ENCODE measurements at places on chromosomes 11 and 22.

DNA sequence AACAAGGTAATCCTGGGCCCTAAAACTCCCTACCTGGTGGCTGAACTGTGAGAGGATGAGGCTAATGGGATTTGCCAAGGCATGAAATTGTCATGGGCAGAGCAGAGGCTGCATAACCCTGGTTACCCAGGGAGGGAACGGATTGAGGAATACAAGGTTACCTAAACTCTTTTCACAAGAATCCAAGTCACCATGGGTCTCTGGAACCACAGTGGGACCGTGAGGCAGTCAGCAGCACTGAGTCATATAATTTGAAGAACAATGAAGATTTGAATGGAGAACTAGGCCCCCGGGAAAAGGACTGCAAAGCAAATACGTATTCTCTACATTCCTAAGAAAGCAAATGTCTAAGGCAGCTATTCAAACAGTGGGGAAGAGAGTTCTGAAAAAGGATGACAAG, 19.8 kb downstream of the CAT start:
- no peak for DNase-seq

DNA sequence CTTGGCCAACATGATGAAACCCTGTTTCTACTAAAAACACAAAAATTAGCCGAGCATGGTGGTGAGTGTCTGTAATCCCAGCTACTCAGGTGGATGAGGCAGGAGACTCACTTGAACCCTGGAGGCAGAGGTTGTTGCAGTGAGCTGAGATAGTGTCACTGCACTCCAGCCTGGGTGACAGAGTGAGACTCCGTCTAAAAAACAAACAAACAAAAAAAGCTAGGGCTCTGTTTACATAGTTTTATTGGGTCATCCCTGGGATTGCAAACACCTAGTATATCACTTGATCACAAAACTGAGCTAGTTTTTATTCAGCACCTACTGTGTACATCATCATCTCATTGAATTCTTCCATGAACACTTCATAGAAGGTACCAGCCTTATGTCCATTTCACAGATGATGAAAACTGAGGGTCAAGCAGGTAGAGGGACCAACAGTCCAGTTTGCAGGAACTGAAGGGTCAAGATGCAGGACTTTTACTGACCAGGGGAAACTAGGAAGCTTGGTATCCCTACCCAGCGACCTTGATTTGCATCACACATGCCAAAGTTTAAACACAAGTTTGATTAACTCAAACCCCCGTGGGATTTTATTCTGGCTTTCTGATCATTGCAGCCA, 9.2 kb upstream of the MRTFA start:
- DNase-seq = no peak

- no peak for DNase-seq
Measured at GRCh38 chr11:119166368-119167076, 2.0 kb upstream of the NLRX1 start.

DNA sequence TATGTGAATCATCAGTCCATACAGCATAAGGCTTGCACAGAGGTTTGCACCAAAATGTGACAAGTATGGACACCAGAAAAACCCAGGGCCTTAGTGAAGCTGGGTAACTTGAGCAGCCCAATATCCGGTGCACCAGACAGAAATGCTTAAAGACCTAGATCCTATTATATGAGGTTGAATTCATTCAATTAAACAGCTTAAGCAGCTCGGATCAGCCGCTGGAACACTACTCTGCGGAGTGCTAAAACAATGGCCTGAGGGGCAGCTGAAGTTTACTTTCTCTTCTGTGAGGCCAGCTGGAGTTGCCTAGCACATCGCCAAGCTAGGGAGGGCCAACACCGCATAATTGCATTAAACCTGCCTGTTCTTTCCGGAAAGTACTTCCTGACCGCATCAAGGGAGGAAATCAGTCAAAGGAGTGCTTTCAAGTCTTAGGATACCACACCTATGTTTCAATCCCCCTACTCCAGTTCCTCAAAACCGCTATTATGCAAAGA, 17.0 kb upstream of the FAM181B start:
- DNase-seq = peak; percentile 26

DNA sequence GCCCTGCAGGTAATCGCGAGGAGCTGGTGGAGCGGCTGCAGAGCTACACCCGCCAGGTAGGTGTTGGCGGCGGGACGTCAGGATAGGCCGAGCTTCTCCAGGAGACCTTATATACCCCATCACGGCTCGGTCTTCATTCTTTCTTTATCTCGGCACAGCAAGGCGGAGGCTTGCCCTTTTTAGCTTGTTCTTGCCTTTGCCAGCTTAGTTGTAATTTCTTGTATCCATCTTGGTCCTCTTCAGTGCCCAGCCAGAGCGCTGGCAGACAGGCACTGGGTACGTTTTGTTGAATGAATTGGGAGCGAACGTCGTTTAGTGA, 459 bp downstream of the SF3B2 start:
- no peak for DNase-seq

GRCh38 chr11:30573951-30574350, 12.2 kb downstream of the MPPED2 start:
- DNase-seq = no peak

DNA sequence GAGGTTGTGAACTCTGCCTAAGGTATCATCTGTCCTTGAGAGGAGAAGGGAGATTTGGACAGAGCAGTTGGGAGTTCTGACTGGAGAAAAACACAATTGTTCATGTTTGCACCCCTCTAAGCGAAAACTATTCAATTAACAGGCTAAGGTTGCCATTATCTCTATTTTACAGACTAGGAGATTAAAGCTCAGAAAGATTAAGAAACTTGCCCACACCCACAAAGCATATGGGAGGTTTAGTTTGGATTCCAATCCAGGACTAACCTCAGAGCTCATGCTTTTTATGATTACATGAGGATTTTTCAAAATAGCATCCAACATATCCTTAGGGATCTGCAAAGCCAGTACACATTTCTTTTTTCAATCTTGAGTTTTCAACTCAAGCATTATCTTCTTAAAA, 22.0 kb downstream of the GAB2 start:
- DNase-seq = no peak

DNA sequence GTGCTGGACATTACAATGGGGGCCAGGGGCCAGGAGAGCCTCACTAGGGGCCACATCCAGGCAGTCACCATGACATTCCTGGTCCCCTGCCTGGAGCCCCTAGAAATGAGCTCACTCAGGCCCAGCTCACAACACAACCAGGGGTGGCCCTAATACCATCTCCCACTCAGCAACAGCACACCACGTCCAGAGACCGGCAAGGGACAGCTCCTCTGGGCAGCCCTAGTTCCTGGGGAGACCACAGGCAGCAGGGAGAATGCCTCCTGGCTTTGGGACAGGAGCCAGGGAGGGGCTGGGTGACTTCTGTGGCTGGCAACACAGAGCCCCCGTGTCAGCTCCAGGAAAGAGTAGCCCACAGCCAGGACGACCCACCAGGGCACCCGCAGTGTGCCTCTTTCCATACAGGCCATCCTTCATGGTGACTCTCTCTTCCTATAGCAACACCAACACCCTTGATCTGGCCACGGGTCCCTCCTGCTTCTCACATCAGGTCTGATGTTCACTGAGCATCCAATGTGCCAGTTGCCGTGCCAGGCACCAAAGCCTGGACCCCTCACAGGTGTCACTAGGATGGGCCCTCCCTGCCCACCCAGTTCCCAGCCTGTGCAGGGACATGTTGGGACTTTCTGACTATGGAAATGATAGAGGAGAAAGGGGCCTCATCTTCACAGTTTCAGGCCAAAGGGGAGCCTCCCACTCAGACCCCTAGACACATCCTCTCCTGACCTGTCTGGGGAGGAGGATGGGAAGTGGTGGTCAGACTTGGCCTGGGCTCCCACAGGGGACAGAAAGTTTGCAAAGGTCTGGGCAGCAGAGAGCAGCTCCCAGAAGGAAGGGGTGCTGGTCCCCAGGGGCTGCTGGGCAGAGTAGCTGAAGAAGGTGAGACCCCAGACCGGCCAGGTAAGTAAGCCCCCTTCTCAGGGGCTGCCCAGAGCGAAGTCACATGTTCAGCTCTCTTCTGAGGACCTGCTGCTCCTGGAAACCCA, 43.2 kb downstream of the IGLL5 start:
- DNase-seq = no peak

- no peak for DNase-seq
Measured at GRCh38 chr22:50074551-50075530, 10.4 kb downstream of the MLC1 start.

GRCh38 chr11:57303990-57304579, 20.7 kb downstream of the TNKS1BP1 start:
- DNase-seq = no peak

DNA sequence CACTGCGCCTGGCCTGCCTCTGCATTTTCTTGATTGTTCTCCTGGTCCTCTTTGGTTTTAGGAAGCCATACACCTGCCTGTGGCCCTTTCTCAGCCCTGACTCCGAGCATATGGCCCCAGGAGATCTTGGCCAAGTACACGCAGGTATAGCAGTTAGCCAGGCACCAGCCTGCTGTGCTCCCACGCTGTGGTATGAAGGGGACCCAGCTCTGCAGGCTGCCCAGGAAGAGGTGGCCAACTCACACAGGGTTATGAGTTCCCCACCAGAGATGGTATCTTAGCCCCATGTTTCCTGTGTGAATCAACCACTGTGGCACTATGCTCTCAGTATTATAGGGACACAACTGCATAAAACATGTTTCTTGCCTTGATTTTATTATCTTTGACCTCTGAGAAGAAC, 31.1 kb downstream of the SGSM3 start:
- DNase-seq = peak; percentile 68

DNA sequence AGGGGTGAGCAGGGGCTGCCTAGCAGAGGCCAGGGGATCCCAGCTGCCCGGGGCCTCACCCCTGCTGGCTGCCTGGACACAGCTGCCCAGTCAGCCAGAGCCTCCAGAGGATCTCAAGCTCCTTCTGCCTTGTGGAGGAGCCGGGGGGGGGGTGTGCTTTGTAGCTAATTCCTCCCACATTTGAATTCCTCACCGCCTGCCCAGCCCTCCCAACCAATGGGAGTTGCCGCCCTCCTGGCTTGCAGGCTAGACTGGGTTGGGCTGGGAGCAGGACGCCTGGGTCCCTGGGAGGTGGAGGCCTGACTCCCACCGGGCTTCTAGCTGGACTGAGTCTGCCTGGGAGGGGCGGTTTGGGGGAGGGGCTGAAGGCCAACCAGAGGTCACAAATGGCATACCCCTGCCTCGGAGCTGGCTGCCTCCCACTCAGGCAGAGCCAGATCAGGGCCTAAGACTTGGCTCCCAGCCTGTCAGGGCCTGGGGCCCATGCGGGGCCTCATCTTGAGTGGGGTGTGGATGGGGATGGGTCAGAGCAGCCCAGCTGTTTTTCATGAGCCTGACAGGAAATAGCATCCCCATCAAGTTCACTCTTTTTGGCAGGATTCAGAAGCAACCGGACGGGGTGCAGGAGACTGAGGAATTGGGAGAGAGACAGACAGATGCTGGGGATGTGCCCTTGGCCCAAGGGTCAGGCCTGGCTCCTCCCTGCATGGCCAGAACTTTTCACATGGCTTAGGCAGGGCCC, 29.2 kb upstream of the PDE2A start:
- no peak for DNase-seq

GRCh38 chr11:110152199-110152598, 59.0 kb downstream of the ZC3H12C start:
- no peak for DNase-seq

DNA sequence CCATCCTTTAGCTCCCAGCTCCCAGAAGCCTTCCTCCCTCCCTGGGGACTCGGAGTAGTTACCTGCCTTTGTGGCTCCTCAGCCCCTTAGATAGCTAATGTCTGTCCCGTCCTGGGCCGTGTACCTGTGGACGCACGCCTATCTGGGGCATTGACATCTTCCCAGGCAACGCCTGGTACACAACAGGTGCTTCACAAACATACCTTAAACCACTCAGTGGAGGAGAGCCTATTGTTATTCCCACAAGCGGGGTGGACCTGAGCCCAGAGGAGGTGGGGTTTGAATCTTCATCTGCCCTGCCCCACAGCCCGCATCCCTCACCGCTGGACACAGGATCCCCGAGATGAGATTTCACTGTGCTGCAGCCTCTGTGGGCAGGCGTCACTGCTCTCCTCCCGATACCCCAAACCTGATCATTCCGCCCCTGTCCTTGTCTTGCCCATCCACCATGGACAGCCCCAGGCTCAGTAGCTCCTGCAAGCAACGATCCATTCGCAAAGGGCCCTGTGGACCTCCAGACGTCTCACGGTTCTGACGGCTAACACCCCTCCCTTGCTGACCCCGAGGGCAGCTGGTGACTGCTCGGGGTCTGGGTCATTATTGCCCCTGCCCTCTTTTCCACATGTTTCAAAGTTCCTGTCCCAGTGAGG, 73.8 kb upstream of the SHISAL1 start:
- no peak for DNase-seq

- DNase-seq = no peak
Measured at GRCh38 chr11:48193876-48194275, 22.7 kb upstream of the OR4B1 start.

DNA sequence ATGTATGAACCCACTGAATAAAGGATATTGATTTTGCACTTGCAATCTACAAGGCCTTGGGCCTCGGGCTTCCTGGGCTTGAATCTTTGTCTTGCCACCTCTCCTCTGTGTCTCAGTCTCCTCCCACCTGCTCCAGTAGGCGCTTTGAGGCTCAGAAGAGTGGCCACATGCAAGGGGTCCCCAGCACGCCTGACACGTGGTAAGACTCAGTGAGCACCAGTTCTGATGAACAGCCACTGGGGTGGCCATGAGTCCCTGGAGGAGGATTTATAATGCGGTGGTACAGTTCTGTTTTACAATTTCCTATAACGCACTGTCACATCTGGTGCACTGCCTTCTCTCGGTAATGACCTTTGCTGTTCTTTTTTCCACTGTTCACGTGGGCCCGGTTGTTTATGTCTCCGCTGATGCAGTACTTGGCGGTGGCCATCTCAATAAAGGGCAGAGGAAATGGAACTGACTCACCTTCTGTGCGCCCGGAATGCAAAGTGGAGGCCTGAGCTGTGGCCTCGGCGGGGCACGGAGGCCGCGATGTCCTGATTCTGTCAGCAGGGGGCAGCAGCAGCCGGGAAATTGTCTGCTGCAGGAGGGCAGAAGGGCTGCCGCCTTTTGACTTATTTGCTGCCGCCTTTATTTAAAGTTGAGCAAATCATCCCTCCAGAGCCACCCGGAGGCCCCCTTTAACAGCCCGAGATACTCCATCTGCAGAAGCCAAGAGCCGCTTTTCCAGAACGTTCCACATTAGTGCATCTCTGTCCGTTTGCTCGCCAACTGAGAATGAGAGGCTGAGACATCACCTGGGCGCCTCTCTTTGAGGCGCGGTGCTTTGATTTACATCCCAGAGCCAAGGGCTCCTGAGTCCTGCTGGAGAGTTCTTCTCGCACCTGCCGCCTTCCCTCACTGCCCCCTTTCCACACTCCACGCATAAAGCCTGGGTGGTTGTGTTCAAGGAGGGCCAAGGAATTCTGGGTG, 6.0 kb upstream of the IFT27 start:
- peak; percentile 87 for DNase-seq

Data from CD4-positive, alpha-beta T cell treated with Interleukin-12 subunit alpha and Interleukin-12 subunit beta, for 1 hour (primary cell).